ENCODE measurements at places on chromosomes 1 and 21. TPM values are rescaled to one million over a fixed set of nuclear protein-coding genes. Genes with fewer than 3 reads are reported as not detected.

Gene AGO3
- total RNA-seq, result 23.7 TPM

Gene HRNR
- not detected for total RNA-seq

Gene OXCT2
- 1.8 TPM for total RNA-seq

Gene RNU1-2
- total RNA-seq, result under 0.01 TPM

Gene LCE6A
- not detected for total RNA-seq

Gene HIVEP3
- 2.4 TPM for total RNA-seq

Gene TTC39A
- 1.5 TPM for total RNA-seq

Gene TFF1
- total RNA-seq, result not detected

Gene XCL1
- total RNA-seq, result not detected

Gene ANGPTL7
- 0.12 TPM for total RNA-seq

Gene LRRC71
- not detected for total RNA-seq

Gene SDC3
- 172 TPM for total RNA-seq

Gene GPR52
- total RNA-seq, result 2.4 TPM

Gene RERE
- 27.7 TPM for total RNA-seq

Gene HDAC1
- total RNA-seq, result 73.0 TPM

Gene PRDM15
- 7.3 TPM for total RNA-seq

Gene MTARC1
- 0.97 TPM for total RNA-seq

Gene FMOD
- 1.9 TPM for total RNA-seq

Gene THEM5
- total RNA-seq, result not detected

Gene SH3BGR
- total RNA-seq, result 0.97 TPM

Gene TMEM125
- not detected for total RNA-seq

Gene SLFNL1
- total RNA-seq, result 0.65 TPM

Gene NBPF10
- total RNA-seq, result 2.4 TPM

Gene SYT6
- total RNA-seq, result not detected

Gene TBCE
- total RNA-seq, result 24.3 TPM

Gene OR2T35
- not detected for total RNA-seq

Gene GCSAML
- total RNA-seq, result not detected
